ENCODE measurements at places on chromosomes 6 and 20. TPM values are rescaled to one million over a fixed set of nuclear protein-coding genes. Genes with fewer than 3 reads are reported as not detected.

DNA sequence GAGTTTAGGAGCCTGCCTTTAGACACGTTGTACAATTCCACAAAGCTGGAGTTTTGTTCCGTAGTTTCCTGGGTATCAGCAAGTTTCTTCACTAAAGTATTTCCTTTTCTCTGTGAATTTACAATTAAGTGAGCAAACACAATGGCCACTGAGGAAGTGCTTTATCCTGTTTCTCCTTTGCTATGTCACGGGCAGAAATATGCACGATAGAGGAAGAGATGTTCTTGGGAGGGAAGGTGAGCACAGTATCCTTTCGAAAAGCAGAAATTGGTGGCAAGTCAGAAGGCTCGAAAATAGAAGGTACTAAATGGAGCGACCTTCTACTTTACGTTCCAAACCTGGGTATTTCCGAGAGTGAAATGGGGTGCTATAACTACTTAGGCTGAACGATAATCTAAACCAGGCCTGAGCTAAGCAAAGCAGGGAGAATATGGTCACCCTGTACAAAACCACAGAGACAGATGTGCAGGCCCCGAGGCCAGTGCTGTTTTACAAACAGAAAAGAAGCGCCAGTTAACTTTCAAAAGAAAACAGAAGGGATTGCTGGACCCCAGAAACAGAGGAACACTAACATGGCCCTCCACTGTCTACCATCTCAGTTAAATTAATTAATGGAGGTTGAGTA, 259.6 kb downstream of the TBC1D7 start:
- no peak for DNase-seq

BPIFB4 gene
- not detected for total RNA-seq

DNA sequence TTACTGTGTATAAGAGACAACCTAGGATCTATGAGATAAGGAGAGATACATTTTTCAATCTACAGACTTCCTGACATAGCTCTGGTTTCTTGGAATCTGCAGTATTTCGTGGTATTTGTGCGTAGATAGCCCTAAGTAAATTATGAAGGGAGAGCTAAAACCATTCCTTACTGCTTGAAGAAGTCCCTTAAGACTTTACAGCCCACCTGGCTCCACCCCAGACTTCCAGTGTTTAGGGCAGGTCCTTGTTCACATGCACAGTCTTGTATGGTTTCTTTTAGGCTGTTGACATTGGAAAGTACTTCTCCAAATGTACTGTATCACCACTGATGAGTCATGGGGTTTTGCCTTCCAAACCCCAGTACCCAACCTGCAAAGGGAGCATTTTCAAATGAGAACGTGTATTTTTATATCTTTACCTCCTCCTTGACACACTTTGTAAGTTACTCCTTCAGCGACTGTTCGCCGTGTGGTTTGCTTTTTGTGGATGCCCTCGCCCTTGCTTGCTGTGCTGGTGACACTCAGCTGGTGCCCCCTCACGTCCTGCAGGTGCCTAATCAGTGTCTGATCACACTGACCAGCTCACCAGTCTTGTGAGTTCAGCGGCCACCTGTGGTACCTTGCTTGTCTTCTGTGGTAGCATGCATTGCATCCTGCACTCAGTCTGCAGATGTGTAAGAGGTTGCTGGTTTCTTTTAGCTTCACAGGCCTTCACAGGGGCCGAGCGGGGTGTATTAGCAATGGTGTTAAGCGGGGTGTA, 73.3 kb downstream of the IGF2R start:
- no peak for DNase-seq

F13A1 gene
- 55.1 TPM for total RNA-seq

GRCh38 chr6:121652726-121653623, 217.5 kb downstream of the GJA1 start:
- peak; percentile 14 for DNase-seq

- DNase-seq, result no peak
Measured at GRCh38 chr20:61886721-61887595, 178.7 kb downstream of the TAF4 start.

DNA sequence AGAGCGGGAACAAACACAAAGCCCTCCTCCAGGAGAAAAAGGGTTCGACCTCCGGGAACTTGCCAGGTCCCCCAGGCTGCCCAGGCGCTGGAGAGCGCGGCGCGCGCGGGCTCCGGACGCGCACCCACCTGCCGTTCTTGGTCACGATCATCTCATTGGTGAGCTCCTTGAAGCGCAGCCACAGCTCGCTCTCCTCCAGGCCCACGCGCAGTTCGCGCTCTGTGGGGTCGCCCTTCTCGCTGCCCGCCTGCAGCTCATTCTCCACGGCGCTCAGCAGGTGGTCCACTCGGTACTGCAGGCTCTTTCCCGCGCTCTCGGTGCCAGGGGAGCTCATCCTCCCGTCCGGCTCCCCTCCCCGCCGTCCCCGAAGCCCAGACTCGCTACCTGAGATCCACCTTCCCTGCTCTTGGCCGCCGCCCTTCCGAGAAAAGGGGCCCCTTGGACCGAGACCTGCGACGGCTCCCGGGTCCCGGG, 356 bp downstream of the TBXT start:
- no peak for DNase-seq

GRCh38 chr6:109783250-109783986, 92.3 kb downstream of the FIG4 start:
- DNase-seq, result peak; percentile 29

IL17A gene
- total RNA-seq, result not detected

MTFR2 gene
- total RNA-seq, result 0.58 TPM

DNAAF9 gene
- total RNA-seq, result 25.4 TPM

DNA sequence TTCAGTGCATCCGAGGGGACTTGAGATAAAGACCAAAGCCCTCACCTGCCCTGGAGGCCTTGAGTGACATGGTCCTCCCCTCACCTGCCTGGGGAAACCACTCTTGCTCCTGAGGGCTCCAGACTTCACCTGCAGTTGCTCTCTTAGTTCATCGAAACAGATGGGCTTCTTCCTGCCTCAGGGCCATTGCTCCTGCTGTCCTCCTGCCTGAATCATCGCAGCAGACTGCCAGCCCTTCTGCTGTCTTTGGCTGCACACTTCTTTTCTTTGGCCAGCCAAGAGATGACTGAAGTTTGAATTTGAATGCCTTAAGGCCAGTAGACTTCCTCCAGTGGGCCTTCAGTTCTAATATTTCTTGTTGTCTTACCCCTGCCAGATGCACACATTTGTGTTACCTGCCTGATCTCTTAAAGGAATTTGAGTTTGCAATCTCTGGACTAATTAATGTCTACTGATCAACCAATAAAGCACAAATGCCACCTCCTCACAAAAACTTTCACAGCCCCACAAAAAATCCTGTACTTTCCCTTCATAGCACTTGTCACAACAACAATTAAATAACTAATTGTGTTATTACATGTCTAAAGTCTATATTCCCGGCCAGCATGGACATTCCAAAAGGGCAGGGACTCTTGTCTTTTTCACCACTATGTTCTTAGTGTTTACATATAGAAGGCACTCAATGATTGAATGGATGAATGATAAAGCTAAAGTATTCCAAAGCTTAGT, 56.7 kb upstream of the SGK1 start:
- DNase-seq, result no peak

NOX3 gene
- total RNA-seq, result not detected

DNA sequence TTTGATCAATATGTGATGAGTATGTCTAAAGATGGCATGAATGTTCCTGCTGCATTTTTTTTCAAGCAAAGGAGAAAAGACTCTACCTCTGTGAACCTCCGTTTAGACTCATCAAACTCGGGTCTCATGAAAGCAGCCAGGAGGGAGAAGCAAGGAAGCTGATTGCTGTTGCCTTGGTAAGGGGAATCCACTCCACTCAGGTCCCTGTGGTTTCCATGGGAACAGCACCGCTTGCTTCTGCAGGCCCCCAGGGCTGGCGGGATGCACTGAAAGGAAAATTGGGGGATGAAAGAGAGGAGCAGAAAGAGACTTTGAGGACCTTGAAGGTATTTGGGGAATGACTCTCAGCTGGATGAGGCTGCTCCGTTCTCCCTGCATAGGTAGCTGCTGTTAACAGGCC, 249.6 kb upstream of the RIN2 start:
- no peak for DNase-seq

GRCh38 chr6:67591910-67592309, 1043.2 kb upstream of the ADGRB3 start:
- DNase-seq, result no peak

DNA sequence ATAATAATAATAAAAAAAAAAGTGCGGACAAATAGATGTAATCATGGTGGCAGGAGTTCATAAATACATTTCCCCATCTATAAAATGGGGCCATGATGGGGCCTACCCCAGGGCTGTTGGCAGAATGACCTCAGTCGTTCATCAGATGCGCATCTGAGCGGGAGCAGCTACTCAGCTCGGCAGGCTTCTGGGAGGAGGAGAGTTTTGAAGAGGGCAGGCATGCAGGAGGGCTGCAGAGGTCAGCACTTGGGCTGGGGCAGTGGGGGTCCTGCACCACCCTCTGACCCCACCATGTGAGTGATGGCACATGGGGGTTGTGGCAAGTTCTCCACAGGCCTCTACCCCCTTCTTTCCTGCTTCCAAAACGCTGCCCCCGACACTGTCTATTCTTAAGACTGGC, 373.5 kb downstream of the ZFAND3 start:
- no peak for DNase-seq

- DNase-seq, result no peak
Measured at GRCh38 chr6:158157064-158157764, 10.8 kb downstream of the SERAC1 start.

GRCh38 chr20:52744441-52744840, 227.7 kb upstream of the TSHZ2 start:
- DNase-seq, result no peak

EDN1 gene
- 6.5 TPM for total RNA-seq

GRCh38 chr6:111951497-111952085, 78.3 kb upstream of the FYN start:
- no peak for DNase-seq

DNA sequence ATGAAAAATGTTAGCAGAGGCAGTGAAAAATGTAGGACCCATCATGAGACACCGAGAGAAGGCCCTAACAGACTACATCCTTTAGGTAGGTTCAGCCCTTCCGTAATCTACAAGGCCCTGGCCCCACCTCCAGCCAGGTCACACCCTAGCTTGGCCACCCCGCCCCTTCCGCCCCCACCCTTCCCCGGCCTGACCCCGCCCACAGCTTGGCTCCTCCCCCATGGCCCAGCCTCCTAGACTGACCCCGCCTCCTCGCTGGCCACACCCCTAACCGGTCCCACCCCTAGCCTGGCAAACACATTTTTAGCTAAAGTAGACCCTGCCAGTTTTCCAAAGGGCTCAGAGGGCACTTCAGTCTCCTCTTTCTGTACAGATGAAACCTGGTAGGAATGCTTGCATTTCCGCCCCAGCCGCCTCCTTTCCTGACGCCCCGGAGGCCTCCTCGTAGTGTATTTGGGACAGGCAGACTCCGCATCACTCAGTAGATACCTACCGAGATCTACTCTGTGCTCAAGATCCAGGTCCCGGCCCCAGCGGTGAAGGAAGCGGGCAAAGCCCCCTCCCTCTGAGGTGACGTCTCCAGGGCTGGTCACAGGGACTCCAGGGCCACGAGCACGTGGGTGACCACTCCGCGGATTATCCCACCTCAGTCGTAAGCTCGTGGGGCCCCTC, 443.5 kb downstream of the PREX1 start:
- no peak for DNase-seq

DNA sequence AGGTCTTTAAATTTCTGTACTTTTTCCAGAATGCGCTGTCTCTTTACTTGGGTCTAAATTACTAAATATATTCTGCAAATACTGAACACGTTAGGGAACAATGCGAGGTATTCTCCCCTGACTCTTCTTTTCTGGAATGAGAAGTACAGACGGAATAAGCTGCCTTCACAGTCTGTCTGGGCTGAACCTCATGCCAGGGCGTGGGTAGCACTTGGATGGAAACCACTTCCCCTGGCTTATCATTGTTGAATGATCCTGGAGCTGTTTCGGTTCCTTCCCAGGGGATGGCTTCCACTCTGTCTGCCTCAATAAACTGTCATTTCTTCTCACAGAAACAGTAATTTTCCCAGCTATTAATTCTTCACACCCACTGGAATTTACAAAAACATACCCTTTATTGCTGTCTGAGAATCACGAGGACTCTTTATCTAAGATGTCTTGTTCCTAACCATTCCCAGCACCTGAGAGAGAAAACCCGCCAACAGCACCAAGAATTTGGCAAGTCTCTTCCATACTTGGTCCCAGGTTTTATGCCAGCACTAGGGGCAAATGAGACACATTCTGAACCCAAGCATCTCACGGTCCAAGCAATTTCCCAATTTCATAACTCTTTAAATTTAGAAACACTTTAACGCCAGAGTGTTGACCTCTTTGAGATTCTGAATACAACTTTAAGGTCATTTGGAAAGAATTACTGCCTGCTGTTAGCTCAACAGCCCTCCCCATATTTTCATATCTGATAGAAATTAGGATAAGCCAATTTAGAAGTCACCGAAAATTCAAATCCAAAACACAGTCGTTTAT, 43.2 kb upstream of the ADGRF5 start:
- no peak for DNase-seq

HRH3 gene
- total RNA-seq, result not detected

DNA sequence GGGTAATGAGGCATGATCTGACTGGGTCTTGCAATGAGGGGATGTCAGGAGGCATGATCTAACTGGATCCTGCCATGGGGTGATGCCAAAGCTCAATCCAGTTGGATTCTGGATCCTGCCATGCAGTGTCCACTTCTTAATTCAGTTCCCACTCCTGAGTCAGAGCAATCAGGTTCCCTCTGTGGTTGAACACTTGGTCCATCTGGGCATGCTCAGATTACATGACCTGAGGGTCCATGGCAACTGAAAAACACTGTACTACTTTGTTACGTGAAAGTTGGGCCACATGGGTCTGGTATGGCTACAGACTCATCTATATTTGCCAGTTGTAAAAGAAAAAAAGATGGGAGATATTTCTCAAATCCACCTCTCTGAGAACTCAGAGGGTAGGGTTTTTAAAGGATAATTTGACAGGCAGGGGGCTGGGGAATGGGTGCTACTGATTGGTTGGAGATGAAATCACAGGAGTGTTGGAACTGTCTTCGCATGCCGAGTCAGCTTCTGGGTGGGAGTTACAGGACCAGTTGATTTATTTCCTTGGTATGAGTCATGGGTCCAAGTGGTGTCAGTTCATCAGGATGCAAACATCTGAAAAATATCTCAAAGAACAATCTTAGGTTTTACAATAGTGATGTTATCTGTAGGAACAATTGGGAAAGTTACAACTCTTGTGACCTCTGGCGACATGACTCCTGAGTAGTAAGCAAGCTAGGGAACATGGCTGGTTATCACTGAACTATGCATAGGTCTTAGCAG, 21.6 kb downstream of the C6orf163 start:
- no peak for DNase-seq

C6orf58 gene
- not detected for total RNA-seq

RIMS1 gene
- total RNA-seq, result 22.2 TPM

COL21A1 gene
- total RNA-seq, result 3.3 TPM
